ENCODE measurements at places on chromosomes 1 and 21.

- DNase-seq: no peak
Measured at GRCh38 chr1:118716775-118717174, 271.4 kb downstream of the TBX15 start.

GRCh38 chr1:5374192-5374591, 618.0 kb downstream of the NPHP4 start:
- no peak for DNase-seq

- DNase-seq: no peak
Measured at GRCh38 chr1:158078569-158079080, 85.2 kb downstream of the KIRREL1 start.

GRCh38 chr1:94746635-94747525, 73.3 kb upstream of the SLC44A3 start:
- DNase-seq: no peak

DNA sequence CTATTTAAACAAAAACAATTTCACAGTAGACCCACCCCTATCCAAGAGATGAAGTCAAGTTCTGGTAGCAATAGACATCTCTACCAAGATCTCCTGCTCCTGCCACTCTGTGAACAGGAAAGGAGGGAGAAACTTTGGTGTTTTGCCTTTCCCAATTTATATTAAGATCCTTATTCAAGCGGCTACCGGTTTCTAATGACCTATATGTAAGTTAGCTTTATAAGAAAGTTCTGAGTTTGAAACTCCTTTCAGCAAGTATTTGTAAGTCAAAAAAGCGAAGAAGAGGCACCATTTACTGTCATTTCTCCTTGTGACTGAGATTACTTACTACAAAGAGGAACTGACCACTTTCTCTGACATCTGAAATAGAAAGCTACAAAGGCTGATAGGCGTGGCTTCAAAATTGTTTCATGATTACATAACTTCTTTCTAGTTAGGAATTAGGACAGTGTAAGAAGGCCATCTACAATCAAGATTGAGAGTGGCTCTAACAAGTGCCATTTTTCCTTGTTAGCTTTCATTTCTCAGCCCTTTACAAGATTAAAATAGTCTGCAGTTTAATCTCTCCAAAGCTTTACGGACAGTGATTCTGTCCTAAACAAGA, at the start of gene MNDA:
Gene MNDA, plus strand, starts transcription at position 448 of the 604 bp plus-strand sequence. CDS start 10,803 bp downstream, outside the sequence.
- no peak for DNase-seq

DNA sequence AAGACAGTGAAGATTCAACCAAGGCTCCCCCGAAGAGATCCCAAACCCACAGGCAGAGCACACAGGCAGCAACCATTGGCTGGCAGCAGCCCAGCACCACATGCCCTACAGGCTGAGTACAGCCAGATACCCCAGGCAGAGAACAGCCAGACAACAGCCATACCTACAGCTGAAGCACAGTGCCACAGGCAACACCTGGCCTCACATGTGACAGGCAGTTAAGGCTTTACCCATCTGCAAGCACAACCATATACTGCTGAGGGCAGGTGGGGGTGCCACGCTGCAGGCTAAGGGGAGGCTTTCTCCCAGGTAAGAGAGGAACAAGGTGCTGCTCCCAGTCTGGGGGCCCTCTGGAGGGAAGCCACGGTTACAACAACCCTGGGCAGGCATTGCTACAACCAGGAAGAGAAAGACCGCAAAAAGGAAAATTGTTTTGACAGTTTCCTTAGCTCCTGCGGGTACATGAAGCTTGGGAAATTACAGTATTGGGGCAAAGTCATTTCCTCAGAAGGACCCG, 12.3 kb downstream of the CHIT1 start:
- DNase-seq: peak; percentile 8

- DNase-seq: no peak
Measured at GRCh38 chr1:10812387-10812915, 16.0 kb upstream of the CASZ1 start.

- DNase-seq: no peak
Measured at GRCh38 chr1:58094221-58094620, 452.3 kb downstream of the OMA1 start.

DNA sequence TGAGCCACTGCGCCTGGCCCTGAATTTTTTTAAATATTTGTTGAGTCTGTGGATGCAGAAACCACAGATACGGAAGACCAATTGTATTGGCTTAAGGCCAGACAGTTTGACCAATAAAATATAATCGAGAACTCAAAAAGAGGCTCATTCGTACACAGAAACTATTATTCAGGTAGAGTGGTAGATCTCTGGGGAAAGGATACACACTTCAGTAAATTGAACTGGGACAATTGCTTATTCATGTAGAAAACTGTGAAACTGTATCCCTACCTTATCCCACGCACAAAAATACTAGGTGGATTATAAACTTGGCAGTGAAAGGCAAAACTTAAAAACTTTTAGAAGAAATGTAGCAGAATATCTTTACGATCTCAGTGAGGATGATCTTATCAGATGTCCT, 25.0 kb upstream of the SHE start:
- no peak for DNase-seq

- DNase-seq: no peak
Measured at GRCh38 chr1:155320661-155321617, at the start of gene RUSC1. TSS of gene RUSC1 (plus strand) at chr1:155320894. CDS start at chr1:155321774, 880 bp downstream.

GRCh38 chr1:50243939-50244338, 135.2 kb downstream of the ELAVL4 start:
- DNase-seq: no peak

DNA sequence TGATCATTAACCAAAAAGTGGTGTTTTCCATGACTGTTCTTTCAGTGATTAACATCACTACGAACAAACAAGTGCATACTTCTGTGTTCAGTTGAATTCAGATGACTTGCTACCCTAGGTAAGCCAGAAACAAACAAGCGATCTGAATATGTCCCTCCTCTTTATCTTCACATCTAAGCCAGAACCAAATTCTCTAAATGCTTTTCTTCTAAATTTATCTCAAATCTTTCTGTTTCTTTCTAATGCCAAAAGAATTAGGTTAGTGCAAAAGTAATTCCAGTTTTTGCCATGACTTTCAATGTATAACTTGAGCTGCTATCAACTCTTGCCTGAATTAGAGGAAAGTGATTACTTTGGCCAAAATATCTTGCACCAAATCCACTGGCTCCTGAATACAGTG, 481.2 kb downstream of the COL11A1 start:
- no peak for DNase-seq

GRCh38 chr1:235199441-235199840, 38.4 kb upstream of the RBM34 start:
- DNase-seq: peak; percentile 32

DNA sequence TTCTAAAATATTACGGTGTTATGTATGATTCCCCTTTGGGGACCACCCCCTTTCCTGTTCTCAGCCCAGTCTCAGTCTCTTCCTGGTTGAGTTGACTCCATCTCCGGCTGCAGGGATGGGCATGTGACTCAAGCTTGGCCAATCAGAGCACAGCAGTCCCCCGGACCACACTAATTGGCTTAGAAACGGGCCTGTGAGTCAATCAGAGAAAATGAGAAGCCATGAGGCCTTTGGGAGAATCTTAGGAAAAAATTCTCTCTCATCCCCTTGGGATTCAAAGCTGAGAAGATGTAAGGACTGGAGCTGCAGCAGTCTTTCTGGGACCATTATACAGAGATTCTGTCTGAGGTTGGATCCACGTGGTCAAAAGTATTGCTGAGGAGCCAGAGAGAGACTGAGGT, 10.7 kb upstream of the FHAD1 start:
- DNase-seq: peak; percentile 10

GRCh38 chr1:167871331-167871730, 42.6 kb downstream of the ADCY10 start:
- no peak for DNase-seq

GRCh38 chr1:18384471-18384870, 96.3 kb upstream of the KLHDC7A start:
- DNase-seq: no peak

Data from Jurkat, Clone E6-1 (cell line).